ENCODE measurements at places on chromosomes 2 and 18.

DNA sequence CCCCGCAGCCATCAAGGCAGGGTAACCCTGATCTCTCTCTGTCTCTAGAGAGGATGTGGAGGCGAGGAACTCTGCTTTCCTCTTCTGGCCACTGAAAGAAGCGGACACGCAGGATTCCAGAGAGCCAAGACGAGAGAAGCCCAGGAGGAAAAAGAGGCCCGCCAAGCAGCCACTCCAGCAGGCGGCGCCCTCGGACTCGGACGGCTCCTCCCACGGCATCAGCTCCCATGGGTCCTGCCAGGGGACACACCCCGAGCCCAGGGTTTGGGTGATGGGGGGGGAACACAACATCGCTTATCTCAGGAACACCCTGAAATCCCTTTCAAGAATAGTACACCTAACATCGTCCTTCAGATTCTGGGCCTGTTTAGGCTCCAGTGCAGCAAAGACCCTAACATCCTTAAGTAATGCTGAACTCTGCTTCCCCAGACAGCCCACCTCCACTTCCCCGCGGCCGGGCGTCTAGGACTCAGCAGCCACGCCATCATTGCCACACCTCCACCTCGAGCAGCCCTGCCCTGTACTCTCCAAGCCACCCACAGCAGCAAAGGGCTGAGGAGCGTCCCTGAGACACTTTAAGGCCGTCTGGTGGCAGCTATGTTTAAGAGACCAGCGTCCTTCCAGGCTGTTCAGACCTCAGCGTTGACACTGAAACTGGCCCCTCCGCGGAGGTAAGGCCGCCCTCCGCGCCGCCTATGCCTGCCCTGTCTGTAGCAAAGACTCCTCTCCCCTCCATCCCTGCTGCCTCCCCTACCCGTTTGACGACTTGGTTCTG, 34.3 kb upstream of the CNGA3 start:
- no peak for DNase-seq

GRCh38 chr2:176504440-176504839, 235.2 kb downstream of the MTX2 start:
- no peak for DNase-seq

DNA sequence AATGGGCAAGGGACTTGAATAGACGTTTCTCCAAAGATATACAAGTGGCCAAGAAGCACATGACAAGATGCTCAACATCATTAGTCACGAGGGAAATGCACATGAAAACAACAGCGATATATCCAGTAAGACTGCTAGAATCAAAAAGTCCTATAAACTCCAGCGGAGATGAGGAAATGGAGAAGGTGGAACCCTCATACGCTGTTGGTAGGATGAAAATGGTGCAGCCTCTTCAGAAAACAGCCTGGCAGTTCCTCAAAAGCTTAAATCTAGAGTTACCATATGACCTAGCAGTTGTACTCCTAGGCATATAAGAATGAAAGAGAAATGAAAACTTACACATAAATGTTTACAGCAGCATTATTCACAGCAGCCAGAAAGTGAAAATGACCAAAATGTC, 48.1 kb downstream of the HPCAL1 start:
- no peak for DNase-seq

- DNase-seq = no peak
Measured at GRCh38 chr2:225236769-225237323, 162.7 kb upstream of the NYAP2 start.

DNA sequence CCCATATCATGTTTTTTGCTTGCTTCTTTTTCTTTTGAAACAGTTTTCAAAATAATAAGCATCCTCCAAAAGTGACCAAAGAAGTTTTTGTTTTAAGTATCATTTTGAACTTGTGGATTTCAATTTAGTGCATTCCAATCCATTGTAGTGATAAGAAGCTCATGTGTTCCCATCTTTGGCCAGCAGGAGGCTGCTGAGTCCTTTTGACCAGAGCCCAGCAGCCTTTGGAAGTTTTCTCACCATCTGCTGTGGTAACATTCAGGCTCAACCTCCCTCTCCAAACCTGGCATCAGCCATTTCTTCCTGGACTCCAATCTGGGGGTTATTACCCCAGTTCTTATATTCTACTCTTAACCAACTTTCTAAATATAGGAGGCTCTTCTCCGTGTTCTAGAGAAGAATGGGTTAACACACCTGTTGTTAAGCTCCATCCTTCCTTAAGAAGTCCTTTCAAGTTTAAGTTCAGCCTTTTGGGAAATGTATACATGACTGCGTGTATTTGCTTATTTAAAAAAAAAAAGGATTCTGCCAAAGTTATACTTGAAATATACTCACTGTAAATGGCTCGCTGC, 39.0 kb upstream of the MAL start:
- peak; percentile 50 for DNase-seq

GRCh38 chr2:183250472-183250871, 126.2 kb downstream of the NUP35 start:
- no peak for DNase-seq

DNA sequence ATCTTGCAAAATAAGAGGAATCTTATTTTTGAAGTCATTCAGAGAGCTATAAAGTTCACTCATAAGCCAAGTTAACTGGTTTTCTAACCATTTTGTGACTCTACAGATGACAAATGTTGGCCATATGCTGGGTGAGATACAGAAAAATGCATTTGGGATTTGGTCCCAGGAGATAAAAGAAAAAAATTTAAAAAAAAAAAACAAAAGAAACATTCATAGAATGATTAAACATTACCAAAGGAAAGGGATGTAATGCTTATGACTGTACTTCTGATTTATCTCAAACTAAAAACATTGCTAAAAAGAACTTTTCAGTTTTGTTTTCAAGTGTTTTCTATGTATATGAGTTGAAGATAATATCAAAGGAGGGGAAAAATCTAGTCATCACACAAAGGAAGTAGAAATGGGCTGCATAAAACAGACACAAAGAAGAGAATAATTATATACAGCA, 43.1 kb downstream of the PELI1 start:
- no peak for DNase-seq

DNA sequence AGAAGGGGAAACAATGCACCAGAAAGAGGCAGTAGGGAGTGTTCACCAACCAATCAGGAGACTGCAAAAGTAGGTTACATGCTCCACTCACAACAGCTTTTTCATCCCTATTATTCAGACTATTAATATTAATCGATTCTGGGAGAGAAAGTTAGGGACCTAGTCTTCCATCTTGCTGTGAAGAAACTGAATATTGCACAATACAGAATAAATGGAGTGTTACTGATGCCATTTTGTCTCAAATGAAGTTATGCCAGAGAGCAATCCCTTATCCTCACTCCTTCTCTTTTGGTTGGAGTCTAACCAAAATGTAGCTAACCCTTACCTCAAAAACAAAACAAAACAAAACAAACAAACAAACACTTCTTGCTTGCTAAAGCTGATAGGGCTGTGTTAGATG, 1120.9 kb upstream of the GYPC start:
- no peak for DNase-seq

DNA sequence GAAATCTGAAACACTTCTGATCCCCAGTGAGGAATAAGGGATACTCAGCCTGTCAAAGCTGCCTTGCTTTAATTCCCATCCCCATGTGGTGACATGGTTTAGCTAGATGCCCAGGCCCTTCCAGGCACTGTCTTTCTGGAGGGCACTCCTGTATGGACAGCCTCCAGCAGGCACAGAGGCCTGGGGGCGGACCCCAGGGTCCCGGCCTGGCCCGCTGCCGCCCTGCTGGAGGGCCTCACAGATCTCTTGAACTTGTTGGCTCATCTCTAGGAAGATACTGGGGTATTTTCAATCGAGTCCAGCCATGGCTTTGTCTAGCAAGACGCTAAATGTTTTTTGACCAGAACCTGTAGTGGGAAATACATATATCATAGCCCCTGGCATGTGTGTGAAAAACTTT, 21.0 kb upstream of the CNNM3 start:
- DNase-seq = no peak

GRCh38 chr2:151729415-151729811, 4.9 kb downstream of the NEB start:
- DNase-seq = no peak

- no peak for DNase-seq
Measured at GRCh38 chr2:152200565-152201465, 25.3 kb upstream of the STAM2 start.

DNA sequence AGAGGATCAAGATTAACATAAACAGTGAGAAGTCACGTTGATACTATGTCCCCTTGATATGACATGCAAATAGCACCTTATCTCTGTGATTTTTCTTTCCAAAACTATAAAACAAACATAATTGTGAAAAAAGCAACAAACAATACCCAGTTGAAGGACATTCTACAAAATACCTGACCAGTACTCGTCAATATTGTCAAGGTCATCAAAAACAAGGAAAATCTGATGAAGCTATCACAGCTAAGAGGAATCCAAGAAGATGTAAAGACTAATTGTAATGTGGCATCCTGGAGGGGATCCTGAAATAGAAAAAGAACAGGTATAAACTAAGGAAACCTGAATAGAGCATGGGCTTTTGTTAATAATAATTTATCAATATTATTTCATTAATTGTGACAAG, 321.5 kb upstream of the MAP2 start:
- no peak for DNase-seq

DNA sequence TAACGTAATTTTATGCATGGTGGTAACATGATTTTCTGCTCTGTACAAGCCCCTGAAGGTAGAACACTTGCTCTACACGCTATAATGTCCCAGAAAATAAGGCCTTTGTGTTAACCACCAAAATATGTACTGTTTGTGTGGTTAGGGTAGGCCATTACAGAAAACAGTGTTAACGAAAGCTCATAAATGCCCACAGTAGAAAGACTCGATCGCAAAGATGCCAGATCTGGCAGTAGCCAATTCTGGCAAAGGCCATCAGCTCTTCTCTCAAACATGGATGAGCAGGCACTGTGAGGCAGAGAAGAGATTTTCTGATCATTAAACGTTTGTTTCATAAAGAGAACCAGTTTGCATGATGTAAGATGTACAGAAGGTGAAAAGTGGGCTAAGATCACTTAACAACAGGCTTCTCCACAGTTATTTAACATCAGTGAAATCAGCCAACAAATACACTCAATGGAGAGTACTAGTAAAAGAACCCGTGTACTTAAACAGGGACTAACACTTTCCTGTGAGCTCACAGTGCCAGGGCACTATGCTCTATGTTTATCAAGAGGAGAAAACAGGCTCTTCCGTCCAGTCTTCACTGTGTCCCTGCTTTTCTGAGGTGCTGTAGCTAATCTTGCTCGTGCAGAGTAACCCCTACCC, 80.3 kb downstream of the SPRED2 start:
- no peak for DNase-seq

DNA sequence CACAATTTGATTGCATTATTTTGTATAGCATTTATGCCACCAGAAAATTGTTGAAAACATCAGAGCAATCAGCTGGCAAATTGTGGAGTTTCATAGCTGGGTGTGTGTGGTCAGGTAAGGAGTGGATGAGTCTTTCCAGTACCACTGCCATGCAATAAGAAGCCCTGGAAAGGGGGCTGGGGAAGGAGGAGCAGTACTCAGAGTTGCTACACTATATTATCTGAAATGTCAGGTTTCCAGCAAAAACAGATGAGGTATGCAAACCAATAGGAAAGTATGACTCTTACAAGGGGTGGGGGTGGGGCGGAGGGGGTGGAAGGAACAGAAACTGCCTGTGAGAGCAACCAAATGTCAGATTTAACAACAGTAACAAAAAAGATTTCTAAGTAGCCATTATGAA, 112.2 kb downstream of the SOS1 start:
- no peak for DNase-seq

DNA sequence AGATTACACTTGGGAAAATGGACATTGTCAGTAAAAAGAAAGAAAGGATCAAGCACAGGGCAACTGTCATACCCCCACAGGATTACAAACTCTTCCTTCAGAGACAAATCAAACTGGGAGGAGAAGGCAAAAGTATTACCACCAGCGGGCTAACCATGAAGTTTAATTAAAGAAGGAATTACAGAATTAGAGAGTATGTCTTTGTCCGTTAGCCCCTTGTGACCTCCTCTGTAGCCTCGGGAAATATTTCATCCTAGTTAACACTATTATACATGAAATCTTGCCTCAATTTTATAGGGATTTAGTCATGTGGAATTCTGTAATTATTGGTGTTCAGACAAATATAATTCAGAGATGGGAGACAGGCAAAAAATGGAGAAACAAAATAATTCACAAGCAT, 60.7 kb downstream of the PAX3 start:
- no peak for DNase-seq

DNA sequence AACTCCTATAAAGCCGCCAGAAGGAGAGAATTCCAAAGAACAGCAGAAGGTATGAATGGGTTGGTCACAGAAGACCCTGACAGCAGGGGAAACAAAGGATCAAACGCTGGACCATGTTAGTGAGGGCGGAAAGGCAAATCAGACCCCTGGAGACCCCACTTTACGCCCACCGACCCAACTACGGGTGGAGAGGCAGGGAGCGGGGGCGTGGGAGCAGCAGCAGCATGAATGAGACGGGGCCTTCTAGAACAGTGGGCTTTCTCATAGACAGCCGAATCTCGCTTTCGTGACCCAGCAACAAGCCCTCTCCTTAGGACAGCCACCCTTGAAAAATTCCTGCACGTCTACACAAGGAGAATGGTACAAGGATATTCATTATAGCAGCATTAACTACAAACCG, 191.0 kb downstream of the HDAC4 start:
- DNase-seq = no peak

GRCh38 chr2:86622519-86623042, 1.1 kb downstream of the RNF103 start:
- peak; percentile 16 for DNase-seq

DNA sequence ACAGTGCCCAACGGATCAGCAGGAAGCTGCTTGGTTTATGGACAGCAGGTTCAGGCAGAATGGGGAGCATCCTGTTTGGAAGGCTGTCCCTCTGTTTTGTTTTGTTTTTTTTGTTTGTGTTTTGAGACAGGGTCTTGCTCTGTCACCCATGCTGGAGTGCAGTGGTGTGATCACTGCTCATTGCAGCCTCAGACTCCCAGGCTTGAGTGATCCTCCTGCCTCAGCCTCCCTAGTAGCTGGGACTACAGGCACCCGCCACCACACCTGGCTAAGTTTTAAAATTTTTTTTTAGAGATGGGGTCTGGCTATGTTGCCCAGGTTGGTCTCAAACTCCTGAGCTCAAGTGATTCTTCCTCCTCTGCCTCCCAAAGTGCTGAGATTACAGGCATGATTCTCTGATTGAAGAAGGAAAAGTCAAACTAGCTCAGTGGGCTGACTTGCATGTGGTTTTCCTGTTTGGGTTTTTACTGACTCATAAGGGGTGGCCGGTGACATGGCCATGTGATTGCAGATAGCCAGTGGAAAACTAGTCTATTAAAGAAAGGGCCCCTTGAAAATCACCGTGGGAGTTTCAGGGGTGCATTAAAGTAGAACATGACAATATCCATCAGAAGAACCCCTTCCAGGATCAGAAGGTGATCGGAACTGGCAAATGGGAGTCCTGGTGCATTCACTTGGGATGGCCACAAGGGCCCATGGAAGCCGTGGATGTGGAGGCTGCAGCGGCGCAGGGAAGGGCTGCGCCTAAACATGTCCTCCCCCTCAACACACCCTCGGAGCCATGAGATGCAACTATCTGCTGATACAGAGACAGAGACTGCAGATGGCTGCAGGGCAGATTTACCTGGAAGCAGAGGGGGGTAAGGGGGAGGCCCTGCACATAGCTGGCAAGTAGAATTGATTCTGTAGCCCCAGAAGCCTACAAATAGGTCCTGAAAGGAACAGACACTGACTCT, 26.5 kb downstream of the AQP12B start:
- no peak for DNase-seq

GRCh38 chr2:10489842-10490555, 41.9 kb upstream of the ODC1 start:
- DNase-seq = no peak

- DNase-seq = no peak
Measured at GRCh38 chr2:215479121-215479520, 43.3 kb upstream of the FN1 start.

All from naive thymus-derived CD4-positive, alpha-beta T cell (primary cell).